PC-3 (cell line): ENCODE measurements at places on chromosomes 11 and 22. TPM values are rescaled to one million over a fixed set of nuclear protein-coding genes. Genes with fewer than 3 reads are reported as not detected.

Gene VSIG2
- total RNA-seq, result not detected in 2 replicates

DNA sequence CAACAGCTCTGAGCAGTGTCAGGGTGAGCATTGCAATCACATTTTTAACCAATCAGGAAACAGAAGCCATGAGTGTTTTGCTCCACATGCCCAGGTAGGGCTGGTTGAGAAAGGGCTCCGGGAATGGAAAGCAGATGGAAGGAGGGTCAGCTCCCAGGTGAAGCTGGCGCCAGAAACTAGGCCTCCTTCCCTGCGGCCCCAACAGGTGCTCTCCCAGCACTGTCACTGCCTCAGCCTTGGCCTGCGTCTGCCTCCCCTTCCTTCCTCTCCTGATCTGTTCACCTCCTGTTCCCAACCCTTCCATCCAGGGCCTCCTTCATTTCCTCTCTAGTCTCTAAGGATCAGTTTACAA is 4.6 kb upstream of the VSIG10L2 start:
- DNase-seq, result no peak

DNA sequence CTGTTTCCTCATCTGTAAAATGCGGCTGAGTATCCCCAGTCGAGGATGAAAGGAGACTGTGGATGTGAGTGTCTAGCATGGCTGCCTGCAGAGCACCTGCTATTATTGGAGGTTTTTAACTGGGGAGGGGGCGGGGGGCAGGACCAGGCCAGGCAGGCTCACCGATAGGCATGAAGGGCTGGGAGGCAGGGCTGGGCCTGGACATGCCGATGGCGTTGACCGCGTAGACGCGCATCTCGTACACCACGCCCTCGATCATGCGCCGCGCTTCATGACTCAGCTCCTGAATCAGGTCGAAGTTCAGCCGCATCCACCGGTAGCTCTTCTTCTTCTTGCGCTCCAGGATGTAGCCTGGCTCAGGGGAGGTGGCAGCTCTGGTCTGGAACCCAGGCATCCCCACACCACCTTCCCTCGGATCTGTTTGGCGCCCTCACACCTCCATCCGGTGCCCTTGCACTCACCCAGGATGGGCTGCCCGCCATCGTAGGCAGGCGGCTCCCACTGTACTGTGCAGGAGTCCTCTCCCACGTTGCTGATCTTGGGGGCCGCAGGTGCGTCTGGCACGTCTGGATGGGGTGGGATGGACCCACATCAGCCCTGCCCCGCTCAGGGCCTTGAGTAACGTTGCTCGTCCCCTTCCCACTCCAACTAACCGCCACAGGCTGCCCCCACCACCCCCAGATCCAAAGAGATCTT is 15.1 kb downstream of the MYBPC3 start:
- no peak for DNase-seq

DNA sequence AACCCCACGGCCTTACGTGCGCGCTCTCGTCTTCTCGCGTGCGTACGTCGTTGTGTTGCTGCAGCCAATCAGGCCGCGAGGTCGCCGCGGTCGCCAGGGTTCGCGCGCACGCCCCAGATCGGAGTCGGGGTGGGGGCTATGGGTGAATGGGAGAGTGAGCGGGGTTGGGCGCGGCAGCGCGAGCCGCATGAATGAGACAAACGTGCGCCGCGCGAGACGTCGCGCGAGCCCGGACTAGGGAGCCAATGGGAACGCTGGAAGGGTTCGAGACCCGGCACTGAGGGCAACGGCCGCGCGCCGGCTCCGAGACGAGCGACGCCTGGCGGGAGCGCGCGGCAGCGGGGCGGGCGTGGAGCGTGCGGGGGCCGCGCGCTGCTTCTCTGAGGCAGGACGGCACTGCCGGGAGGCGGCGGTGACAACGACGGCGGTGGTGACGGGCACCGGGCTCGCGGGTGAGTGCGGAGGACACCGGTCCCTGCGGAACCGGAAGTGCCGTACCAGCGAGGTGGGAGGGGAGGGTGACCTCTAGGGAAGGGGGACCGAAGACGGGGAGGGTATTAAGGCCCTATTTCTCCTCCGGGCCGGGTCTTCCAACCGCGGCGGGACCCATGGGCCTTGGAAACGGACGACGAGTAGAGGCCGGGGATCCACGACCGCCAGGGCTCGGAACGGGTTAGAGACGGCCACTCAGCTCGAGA is at the start of gene ZDHHC5:
Gene ZDHHC5 (plus strand): TSS at position 379 of the 698 bp plus-strand sequence. CDS start 4,977 bp downstream, outside the sequence.
- DNase-seq, result peak; percentile 99

GRCh38 chr11:111137846-111138245 is 107.7 kb upstream of the POU2AF2 start:
- no peak for DNase-seq

DNA sequence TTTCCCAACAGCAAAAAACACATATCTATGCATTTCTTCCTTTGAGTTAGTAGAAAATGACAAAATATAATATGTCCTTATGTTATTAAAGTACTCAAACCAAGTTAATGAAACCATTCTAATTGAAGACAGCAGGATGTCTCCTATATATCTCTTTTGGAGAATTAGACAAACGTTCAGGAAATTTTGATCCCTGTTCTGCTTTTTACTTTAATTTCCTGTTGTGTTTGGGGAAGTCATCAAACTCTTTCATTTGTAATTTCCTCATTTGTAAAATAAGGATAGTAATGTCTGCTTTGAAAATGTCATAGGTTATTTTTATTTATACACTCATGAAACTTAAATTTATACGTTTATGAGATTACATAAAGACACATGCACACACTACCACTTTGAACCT is 281.8 kb upstream of the ANO5 start:
- no peak for DNase-seq

Gene TTC36
- 2.7 and 6.2 TPM in 2 replicates for total RNA-seq

Gene GAS2L1
- total RNA-seq, result 58.4 and 75.7 TPM in 2 replicates

DNA sequence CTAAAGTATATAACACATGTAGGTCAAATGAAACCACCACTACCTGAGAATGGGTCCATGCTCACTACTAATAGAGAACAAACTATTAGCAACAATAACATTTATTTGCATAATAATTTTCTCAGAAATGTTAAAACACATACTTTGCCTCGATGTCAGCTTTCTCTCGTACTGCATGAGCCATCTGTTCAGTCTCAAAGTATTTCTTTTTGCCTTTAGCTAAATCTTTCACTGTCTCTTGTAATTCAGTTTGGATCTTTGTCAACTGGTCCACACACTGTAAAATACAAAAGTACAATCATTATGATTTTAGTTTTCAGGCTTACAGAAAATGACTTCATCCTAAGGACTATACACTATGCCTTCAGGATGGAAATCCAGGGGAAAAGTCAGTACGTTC is 153.3 kb downstream of the FCHSD2 start:
- DNase-seq, result no peak

Gene OR2D2
- total RNA-seq, result 0.11 TPM in 1 of 2 replicates, not detected in the other
